ENCODE measurements at places on chromosomes 6 and 20.
A peak's percentile ranks its signal among the peaks of the same experiment; 100 is the strongest.

DNA sequence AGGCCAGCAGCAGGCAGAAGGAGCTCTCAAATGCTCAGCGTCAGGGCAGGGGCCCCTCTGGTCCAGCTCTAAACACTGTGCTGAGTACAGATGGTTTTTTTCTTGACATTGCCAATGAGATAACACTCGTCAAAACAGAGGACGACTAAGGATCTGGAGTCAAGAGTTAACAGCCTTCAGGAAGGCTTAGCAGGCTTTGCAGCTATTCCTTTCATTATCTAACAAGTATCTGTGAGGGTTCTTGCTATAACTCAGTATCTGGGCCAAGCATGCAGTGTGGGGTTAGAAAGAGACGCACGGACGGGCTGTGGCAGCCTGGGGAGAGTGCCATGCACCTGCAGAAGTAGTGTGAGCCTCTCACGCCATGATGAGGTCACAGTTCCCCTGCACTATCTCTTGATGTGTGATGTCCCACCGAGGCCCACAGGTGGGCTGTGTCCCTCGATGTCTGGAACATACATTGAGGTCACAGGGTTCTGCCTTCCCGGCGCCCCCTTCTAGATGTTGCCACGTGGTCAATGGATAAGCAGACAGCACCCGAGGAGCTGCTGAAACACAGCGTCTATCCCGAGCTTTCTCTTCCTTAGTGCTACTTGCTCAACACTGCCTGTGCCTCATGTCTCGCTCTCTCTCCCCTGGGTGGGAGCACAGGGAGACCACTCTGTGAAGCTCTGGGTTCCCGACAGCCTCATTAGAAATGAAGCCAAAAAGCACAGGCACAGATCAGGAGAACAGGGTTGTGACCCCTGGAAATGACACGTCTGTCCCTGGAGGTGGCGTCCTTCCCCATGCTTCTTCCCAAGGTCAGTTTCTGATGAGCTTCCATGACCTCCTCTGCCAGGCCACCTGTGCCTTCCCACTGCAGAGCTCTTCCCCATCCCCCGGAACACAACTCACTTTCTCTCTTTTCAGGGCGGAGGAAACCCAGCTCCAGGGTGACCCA lies 85.5 kb upstream of the RPS6KA2 start:
- DNase-seq, result no peak

- DNase-seq, result no peak
These were observed 25.6 kb upstream of the LOC128125822 start for GRCh38 chr6:63546697-63547096.

DNA sequence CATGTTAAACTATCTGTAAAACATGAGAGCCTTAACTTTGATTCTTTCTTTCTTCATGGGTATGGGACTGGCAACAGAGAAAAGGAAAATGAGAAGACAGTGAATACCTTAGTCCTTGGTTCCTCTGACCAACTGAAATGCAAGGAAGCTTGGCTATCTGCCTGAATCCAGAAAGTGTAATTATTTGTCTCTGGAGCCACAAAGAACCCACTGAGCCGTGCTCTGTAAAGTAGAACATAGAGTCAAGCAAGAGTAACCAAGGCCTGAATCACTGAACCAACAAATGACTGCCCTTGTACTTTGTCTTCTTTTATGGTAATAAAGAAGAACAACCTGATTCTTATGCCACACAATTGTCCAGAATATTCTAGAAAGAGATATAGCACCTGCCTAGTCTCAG lies 27.6 kb downstream of the PKHD1 start:
- no peak for DNase-seq

- no peak for DNase-seq
These were observed 91.0 kb upstream of the LY86 start for GRCh38 chr6:6497541-6497940.

GRCh38 chr20:25195962-25196785 lies 662 bp downstream of the ENTPD6 start:
- DNase-seq, result peak; percentile 41

- DNase-seq, result no peak
These were observed 378.5 kb downstream of the RFPL4B start for GRCh38 chr6:112725541-112726085.

Measured in dermis microvascular lymphatic vessel endothelial cell (primary cell).